ENCODE measurements at places on chromosomes 5 and 9.

GRCh38 chr5:140547508-140548299, at the start of gene EIF4EBP3:
TSS of gene EIF4EBP3 (plus strand) at chr5:140547662. CDS start at chr5:140547738, 76 bp downstream.
- DNase-seq, result peak; percentile 68

DNA sequence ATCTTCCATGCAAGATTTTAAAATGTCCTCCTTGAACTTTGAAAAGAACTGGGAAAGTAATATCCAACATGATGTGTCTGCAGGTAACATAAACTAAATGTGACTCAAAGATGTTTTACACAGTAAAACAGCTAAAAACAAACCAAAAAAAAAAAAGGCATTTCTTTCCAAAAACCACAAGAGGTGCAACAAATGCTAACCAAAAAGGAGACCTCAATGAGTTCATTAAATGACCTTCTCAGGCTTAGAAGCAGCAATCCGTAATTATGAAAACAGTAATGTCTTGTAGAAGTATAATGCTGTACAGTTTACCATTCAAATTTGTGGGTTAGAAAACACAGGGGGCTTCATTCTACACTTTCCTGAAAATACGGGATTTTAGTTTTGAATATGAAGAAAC, 2.5 kb downstream of the RNF145 start:
- DNase-seq, result no peak

- no peak for DNase-seq
Measured at GRCh38 chr9:115164511-115164974, 46.6 kb upstream of the TNC start.

DNA sequence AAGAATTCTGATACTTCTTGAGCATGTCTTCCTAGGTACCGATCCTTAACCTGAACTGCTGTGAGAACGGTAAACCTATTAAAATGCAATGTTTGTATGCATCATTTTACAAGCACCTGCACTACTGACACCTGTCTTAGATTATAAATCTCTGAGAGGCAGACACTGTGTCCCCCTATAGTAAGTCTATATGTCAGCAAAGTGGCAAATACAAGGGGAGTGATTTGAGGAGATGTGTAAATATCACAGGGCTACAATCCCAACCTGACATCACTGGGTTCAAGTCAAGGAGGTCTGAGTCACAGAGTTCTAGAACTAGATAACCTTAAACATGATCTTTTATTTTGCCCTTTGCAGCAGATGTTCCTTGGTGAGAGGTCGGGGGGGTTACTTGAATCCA, 64.1 kb downstream of the ANKH start:
- DNase-seq, result no peak

GRCh38 chr9:8652255-8652654, 852.7 kb upstream of the DMAC1 start:
- DNase-seq, result no peak

- no peak for DNase-seq
Measured at GRCh38 chr5:105836268-105836667, 1834.5 kb downstream of the EFNA5 start.

DNA sequence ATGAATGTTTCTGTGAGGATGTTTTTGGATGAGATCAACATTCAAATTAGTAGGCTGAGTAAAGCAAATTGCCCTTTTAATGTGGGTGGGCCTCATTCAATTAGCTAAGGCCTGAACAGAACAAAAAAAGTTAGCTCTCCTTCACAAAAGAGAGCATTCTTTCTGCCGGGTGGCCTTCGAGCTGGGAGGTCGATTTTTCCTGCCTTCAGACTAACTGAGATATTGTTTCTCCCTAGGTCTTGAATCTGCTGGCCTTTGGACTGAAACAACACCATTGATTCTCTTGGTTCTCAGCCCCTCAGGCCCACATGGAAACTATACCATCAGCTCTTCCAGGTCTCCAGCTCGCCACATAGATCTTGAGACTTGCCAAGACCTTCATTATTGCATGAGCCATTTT, 29.1 kb upstream of the FREM1 start:
- DNase-seq, result no peak

- DNase-seq, result no peak
Measured at GRCh38 chr9:16612627-16613026, 257.8 kb downstream of the BNC2 start.

All from stimulated activated CD4-positive, alpha-beta T cell treated with anti-CD3 and anti-CD28 coated beads, TNF-alpha, amount 100 ng/mL, for 4 hours (primary cell).